ENCODE measurements at places on chromosomes 2 and 18.

DNA sequence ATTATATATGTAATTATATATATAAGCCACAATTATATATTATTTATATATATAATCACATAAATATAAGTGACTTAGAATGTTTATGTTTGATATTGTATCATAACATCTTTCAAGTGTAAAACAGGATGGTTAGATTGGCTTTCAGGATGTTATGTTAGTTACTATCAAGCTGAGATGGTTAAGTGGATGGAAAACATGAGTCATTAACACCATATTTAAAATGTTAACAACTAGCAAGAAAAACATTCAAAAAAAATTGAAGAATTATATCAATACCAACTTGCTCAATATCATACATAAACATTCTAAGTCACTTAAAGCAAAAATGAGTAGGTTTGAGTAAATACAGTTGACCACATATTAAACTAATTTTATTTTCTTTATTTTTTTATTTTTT, 21.8 kb upstream of the RAB27B start:
- no peak for DNase-seq

GRCh38 chr18:75779910-75780309, 352.4 kb upstream of the SMIM21 start:
- DNase-seq = no peak

GRCh38 chr2:240557101-240557751, 562 bp downstream of the ANKMY1 start:
- no peak for DNase-seq

GRCh38 chr2:17758118-17758517, 4.2 kb downstream of the GEN1 start:
- no peak for DNase-seq

DNA sequence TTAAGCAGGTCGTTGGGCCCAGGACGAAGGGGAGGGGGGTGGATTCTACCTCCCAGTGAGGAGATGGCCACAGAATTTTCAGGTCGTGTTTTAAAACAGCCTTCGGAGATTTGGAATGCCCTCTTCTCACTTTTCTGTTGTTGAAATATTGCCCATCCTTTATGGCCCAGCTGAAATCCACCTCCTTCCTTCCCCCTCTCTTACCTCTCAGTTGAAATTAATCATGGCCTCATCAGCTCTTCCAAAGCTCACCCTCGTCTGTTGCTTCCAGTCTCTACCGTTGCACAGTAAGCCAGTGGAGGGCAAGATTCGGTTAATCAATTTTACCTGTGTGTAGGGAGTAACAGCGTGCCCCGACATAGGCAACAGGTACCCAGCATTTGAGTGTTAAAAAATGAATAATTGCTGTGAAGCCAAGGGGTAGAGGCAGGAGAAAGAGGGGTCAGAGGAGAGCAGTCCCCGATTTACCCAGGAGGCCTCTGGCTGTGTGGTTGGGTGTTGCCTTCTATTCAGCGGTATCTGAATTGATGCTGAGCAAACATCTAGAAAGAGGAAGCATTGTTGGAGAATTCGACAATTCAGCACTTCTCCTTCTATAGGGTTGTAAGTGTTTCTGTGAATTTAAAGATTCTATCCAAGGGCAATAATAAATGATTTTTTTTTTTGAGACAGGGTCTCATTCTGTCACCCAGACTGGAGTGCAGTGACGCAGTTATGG, 8.6 kb upstream of the PDIA6 start:
- no peak for DNase-seq

DNA sequence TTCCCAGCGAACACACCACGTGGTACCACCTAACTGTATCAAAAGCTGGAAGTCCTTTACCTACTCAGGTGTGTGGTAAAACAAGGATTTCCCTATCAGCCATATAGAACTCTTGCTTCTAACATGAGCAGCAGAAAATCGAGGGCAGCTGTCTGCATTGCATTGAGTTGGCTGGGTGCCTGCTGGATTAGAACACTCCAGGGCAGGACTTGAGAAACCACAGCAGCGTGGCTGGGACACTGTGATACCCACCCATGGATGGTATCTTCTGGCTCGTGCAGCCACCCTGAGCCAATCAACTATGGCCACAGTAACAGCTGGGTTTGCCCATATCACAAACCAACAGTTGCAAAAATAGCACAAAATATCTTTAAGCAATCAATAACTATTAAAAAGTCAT, 188.3 kb downstream of the FBXO15 start:
- no peak for DNase-seq

DNA sequence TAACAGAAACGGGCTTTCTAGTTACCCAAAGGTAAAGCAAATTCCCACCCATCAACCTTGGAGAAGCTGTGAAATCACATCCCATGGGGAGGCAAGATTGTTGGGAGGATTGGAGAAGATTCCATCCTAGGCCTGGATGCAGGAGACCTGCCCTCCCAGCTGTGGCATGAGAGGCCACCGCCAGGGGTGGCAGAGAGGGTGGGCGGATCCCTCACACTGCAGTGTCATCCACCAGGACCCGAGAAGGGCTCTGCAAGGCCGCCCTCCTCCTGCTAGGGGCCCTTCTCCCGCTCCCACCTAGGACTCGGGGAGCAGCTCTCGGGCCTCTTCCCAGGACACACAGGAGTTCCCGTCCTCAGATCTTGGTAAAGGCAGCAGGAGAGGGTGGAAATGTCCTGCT, 15.5 kb upstream of the ATG16L1 start:
- no peak for DNase-seq

GRCh38 chr2:182949052-182949451, 82.6 kb upstream of the FRZB start:
- DNase-seq = no peak

DNA sequence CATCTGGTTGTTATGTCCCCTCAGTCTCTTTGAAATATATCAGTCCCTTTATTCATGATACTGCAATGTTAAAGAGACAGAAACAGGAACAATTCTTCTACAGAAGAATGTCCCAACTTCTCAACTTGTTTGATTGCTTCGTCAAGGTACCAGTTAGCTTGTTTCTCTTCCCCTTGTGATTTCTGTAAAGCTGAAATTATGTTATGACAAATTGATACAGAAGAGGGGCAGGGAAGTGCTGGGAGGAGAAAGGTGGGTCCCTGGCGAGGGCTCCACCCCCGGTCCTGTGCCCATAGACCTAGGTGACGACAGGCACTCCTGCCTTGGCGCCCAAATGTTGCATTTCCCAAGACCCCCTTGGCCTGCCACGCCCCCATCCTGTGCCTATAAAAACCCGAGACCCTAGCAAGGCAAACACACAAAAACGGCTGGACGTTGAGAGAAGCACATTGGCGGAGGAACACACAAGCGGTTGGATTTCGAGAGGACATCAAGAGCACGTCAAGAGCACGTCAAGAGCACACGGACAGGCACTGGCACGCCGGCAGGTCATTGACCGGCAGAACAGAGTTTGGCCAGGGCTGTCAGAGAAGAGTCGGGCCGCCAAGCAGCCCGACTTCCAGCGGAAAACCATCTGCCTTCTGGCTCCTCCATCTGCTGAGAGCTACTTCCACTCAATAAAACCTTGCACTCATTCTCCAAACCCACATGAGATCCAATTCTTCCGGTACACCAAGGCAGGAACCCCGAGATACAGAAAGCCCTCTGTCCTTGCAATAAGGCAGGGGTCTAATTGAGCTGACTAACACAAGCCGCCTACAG, 11.5 kb upstream of the RTN4 start:
- DNase-seq = no peak

DNA sequence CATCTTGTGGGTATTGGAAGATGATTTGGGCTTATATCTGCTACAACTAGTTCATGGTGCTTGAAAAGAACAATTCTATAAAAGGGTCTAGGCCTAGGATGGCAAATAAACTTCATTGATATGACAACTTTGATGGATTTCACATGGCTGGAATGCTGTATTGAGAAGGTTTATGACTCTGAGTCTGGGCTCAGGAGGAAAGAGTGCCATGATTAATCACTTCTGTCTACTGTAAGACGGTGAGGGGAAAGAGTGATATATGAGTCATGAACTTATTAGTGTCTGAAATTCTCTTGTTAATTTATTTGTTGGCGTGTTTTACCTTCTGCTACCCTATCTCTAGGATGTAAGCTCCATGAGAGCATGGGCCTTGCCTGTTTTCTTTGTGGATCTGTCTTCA, 17.0 kb upstream of the ADCYAP1 start:
- DNase-seq = no peak

DNA sequence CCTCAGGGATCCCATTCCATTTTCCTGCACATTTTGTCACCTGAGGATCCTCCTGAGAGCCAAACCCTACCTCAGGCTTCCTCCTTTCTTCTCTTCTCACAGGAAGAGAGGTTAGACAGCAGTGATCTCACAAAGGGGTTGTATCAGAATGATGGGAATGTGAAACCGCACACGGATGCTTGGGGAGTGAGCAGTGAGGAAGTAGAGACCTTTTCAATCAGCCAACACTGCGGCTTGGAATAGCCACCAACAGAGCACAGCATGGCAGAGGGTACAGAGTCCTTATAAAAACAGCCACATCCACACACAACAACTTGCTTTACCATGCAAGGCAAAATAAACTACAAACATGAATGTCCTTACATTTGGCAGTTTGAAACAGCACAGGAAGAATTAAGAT, 8.7 kb downstream of the TMEM182 start:
- no peak for DNase-seq

- DNase-seq = no peak
Observed at GRCh38 chr2:225366731-225367130, 32.8 kb upstream of the NYAP2 start.

DNA sequence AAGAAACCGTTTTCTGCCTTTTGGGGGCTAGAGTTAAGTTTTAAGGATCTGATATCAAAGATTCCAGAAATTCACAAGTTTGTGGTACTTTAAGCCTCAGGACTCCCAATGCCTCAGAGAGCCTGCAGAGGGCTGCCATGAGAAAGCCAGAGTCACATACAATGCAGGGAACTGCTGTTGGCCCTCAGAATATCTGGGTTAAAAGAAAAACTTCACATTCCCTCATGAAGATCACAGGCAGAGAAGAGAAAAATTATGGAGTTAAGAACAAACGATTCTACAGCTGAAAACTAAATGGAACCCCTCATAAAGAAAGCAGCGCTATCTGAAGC, 39.5 kb downstream of the HDAC4 start:
- no peak for DNase-seq

GRCh38 chr18:12531749-12532148, 124.0 kb downstream of the PRELID3A start:
- DNase-seq = no peak

DNA sequence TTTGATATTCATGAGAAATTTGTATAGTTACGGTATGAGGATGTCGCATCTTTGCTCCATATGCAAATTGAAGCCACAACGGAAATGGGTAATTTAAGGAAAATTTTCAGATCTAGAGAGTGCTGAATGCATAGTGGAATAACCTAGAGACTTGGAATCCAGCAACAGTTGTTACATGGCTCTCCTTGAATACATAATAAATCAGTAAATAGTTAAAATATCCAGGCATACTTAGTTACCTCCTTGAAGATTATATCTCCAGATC, 5.4 kb downstream of the REG1A start:
- DNase-seq = no peak

DNA sequence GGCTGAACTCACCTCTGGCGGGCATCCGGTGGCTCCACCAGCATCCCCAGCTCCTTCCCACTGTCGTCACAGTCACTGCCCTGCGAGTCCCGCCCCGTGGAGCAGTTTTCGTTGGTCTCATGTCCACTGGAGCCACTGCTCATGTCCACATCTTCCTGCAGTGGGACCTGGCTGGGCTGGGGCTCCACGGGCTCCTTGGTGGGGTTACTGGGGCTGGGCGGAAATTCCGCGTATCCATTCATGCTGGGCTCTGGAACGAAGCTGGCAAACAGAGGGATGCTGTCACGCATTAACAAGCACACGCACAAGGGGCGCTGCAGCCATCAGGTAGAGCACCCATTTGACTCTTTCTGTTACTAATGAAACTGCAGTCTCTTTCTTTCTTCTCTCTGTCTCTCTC, 10.7 kb downstream of the PER2 start:
- DNase-seq = no peak

DNA sequence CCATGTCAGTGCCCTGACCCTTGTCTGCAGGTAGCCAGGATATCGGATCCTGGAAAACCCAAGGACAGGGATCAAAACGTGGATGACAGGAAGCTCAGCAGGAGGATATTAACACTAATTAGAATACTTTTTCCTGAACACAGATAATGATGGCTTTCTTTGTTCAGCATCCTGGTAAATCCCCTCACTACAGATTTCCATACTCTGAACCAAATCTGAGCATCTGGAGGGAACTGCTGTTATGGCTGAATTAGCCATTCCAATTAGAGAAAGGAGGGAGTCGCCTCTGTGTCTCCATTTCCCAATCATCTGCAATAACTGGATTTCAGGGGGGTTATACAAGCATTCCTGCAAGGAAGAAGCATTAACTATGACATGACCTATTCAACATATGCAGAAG, 24.4 kb downstream of the CXCR4 start:
- DNase-seq = no peak

DNA sequence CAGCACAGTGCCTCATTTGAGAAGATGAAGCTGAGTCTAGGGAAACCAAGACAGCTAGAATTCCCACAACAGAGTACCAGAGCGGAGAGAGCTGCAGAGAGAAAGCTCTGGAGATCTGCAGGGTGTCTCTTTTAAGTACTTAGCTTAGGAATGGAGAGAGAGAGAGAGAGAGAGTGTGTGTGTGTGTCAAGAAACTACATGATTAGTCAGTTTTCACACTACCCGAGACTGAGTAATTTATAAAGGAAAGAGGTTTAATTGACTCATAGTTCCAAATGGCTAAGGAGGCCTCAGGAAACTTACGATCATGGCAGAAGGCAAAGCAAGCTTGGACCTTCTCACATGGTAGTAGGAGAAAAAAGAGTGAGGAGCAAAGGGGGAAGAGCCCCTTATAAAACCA, 64.0 kb downstream of the HIBCH start:
- DNase-seq = no peak

DNA sequence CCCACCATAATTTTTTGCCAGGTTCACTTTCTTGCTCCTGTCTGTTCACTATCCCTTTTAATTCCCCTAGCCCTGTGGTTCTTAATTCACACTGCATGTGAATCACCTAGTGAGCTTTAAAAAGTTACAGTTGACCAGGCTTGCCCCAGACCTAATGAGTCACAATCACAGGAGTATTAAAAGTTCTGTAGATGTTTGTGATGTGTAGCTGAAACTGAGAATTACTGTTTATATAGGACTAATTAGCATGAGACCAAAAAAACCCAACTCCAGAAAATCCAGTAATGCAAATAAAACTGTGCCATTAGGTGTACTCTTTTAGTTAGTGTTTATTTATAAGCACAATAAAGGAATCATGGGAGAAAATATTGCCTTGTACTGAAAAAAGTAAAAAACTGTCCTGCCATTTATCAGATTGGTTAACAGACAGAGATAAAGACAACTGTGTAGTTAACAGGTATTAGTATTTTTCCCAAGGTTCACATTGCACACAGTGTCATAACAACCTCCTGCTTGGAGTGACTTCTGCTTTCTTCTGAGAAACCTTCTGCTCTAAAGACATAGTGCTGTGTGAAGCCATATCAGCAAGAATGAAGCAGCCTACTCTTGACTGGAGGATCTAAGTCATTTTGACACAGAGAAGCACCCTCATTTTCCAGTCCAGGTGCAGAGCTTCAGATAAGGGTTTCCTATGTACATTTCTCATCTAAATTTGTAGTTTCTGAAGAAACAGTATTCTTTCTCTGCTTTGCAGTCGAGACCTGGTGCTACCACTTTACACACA, 39.0 kb downstream of the VAPA start:
- DNase-seq = no peak

Data from activated naive CD4-positive, alpha-beta T cell (primary cell).